ENCODE measurements at places on chromosomes 2 and 18. TPM values are rescaled to one million over a fixed set of nuclear protein-coding genes. Genes with fewer than 3 reads are reported as not detected.

Gene WDR12
- total RNA-seq, result 22.9 TPM

Gene BMP10
- not detected for total RNA-seq

Gene TUBA4A
- total RNA-seq, result 21.4 TPM

Gene GREB1L
- total RNA-seq, result 1.4 TPM

Gene TCF7L1
- 6.8 TPM for total RNA-seq

Gene KCNG2
- total RNA-seq, result not detected

Gene MARCO
- not detected for total RNA-seq

Gene OSBPL1A
- total RNA-seq, result 15.3 TPM

Gene MAB21L4
- not detected for total RNA-seq

Gene INHA
- not detected for total RNA-seq

Gene HSPE1
- total RNA-seq, result 146 TPM

Gene GNAL
- 0.41 TPM for total RNA-seq

Gene NT5DC4
- total RNA-seq, result not detected

Measured in glomerular endothelial cell (primary cell).